HuH-7 (cell line): ENCODE measurements at places on chromosomes 1 and 21.

- no peak for DNase-seq
These were observed 1.5 kb downstream of the TRIM62 start for GRCh38 chr1:33180226-33180910.

DNA sequence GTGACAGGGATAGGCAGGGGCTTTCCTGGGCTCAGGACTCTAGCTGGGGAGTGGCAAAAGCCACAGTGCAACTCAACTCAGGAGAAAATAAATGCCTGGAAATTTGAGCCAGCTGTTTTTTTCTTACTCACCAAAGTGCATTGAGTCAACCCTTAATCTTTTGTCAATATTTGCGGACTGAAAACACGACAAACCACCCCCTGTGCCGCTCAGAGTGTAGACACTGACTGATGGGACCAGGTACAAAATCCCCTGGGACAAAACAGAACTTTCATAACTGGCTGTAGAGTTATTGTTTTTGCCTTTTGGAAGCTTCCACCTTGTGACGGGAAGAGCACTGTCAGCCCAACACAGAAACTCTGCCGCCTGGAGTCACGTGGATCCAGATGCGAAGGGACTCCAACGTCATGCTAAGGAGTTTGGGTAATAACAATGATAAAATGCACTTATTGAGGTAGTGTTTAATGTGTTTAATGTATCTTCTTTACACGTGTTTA is 164.6 kb downstream of the PLPP3 start:
- peak; percentile 28 for DNase-seq

DNA sequence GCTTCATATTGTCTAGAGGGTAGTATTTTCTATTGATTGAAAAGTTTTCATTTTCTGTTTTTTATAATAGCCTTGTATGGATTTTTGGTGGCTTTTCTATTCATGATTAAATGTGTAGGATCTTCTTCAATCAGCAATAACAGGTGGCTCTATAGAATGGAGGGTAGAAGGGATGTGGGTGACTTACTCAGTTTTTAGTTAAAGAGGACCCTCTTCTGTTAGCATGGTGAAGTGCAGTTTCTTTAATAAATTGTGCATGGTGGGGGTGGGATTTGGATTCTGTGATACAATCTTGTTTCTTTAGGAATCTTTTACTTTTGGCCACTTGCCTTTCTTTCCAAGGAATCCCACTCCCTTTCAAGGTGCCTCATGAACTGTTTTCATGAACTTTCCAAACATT is 64.7 kb downstream of the SLC35A3 start:
- DNase-seq, result peak; percentile 62

DNA sequence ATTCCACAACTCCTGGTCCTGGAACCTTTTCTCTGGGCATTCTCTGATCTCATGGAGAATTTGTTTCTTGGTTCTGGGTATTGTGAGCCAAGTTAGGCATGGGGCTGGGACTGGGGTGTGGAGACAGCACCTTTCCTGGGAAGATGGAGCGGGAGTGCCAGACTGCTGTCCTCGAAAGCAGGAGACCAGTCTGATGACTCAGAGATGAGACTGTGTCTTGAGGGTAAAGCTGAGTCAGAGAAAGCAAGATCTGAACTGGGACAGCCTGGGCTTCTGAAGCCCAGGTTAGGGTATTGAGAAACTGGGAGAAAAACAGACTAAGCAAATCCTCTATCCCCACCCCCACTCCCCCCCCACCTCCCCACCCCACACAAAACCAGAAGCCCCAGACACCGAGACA is 2.2 kb upstream of the KANK4 start:
- DNase-seq, result no peak

- DNase-seq, result no peak
These were observed 17.7 kb upstream of the AGPAT3 start for GRCh38 chr21:43847301-43847700.

- no peak for DNase-seq
These were observed 88.7 kb upstream of the IFFO2 start for GRCh38 chr1:19044975-19045831.

- DNase-seq, result no peak
These were observed 74.6 kb downstream of the OBSCN start for GRCh38 chr1:228282329-228283042.

DNA sequence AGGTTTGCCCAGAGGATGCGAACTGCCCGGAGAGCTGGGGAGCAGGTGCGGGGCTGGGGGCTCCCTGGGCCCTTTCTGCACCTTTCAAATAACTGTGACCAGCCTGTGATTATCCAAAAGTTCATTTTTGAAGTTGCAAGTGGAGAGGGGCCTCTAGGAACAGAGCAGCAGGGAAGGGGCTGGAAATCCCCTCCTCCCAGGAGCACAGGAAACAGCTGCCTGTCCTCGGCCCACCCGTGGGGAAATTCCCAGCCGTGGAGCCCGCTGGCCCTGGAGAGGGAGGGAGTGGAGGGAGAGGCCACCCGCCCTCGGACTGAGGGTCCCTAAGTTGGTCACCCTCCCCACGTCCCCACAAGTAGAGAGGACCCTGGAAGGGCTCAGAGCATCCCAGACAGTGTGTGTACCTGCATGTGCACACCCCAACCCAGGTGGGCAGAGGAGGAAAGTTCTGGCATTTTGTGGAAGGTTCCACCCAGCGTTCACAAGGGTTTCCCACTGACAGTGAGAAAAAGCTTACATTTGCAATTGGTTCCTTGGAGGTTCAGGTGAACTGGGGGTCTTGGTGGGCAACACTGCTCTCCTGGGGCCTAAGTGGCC is 1.2 kb upstream of the TNFRSF4 start:
- no peak for DNase-seq

GRCh38 chr1:217275655-217276398 is 355.1 kb downstream of the GPATCH2 start:
- no peak for DNase-seq

GRCh38 chr21:26061437-26061836 is 109.1 kb downstream of the APP start:
- DNase-seq, result no peak

DNA sequence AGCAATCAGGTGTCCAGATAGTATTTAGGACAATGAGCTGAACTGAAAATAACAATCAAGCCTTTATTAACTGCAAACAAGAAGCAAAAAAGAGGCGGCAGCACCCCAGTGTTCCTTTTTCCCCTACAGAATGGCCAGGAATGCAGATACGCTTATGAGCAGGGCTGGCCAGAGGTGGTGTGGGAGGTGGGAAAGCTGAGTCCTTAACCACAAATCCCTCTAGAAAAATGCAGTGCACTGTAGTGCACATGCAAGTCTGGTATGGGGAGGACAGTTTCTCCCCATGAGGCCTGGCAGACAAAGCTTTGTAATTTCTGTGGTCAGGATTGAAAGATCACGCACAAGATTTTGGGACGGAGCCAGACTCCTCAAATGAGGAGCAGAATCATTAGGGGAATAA is 10.7 kb upstream of the IFNAR1 start:
- DNase-seq, result no peak

DNA sequence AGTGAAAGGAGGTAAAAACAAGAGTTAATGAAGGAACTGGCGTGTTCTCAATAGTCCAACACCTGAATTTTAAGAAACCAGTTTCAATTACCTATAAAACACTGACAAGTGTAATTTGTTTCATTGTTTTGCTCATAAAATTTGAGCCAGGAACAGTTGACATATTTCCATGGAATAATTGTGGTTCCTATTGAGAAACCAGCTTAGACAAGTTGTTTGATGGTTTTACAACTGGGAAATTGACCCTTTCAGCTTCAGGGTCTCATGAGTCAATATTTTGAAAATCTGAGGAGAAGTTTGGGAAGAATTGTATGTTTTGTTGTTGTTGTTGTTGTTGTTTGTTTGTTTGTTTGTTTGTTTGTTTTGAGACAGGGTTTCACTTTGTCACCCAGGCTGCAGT is 69.1 kb upstream of the GADD45A start:
- no peak for DNase-seq

DNA sequence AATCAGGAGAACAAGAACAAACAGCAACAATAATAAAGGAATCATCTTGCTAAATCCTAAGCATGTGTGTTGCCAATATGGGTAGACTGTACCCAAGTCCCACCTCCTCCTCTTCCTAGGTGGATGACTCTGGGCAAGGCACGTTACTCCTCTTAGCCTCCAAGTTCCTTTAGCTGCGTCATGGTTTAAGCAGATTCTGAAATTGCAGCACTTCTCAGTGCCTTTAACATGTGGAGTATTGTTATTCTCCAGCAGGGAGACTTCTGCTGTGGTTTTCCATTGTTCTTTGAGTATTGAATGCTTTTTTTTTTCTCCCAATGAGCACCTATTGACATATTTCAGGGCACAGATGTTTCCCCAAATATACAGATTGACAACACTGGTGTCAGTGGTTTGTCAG is 15.5 kb downstream of the ARHGEF10L start:
- DNase-seq, result no peak

DNA sequence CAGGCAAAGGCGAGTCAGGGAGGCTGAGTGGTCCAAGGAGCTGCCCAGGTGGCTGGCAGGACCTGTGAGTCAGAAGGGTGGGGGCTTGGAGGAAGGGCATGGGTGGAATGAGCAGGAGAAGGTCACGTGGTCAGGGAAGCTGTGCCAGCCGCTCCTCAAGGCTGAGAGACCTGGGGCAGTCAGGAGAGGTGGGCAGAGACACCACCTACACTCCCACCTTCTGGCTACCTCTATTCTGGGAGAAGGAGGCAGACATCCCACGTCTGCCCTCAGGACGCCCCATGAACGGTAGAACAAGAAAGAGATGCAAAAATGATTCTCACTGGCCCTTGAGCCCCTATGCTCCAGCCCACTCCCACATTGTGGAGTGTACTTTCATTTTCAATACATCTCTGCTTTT is 151.8 kb upstream of the RAB4A start:
- DNase-seq, result no peak

GRCh38 chr1:24572301-24572700 is 16.4 kb downstream of the NCMAP start:
- no peak for DNase-seq

DNA sequence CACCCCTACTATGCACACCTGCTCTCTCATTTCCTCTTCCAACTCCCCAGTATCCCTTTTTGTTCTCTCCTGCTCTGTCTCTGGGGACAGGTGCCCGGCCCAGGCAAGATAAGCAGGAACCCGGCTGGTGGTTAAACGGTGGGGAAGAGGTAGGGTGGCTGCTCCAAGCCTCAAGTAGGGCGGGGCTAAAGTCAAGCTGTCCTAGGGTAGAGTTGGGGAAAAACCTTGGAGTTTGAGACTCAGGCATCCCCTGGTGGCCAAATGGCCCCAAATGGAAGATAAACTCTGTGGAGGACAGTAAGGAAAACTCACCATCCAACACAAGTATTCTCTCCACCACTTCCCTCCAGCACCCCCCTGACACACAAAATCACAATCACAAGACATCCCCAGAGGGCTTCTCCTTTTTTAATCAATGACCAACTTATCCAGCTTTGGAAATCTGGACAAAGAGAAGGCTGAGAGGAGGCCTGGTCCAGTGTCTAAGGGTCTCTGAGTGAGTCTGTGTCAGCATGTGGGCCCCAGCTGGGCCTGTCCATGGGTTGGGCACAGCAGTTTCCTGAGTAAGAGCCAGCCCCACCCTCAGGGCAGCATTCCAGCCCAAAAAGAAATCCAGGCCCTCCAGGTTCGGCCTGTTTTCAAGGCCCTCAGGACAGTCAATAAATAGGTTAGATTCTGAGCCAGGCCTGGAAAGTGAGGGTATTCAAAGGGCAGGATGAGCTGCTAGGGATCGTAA is 9.8 kb downstream of the POMGNT1 start:
- DNase-seq, result no peak

DNA sequence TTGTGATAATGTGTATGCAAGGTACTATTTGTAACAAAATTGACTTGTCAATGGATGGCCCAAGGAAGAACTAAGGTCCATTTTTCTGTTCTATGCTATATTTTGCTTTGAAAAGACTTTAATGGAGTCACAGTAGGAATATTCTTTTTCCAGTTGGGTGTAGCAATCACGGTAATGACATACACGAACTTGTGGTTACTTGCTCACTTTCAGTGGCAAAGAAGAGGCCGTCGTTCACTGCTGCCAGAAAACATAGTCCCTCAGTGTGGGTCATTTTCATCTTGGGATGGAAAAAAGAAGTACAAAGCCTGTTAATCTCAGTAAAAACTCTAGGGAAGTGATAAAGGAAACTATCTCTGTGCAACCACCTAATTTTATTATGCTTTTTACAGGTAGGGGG is 47.8 kb upstream of the LAMC2 start:
- DNase-seq, result no peak

- DNase-seq, result peak; percentile 93
These were observed at the start of gene C1orf53 for GRCh38 chr1:197902454-197903195. TSS of gene C1orf53 (plus strand) at chr1:197902630. CDS start at chr1:197902650, 20 bp downstream.

DNA sequence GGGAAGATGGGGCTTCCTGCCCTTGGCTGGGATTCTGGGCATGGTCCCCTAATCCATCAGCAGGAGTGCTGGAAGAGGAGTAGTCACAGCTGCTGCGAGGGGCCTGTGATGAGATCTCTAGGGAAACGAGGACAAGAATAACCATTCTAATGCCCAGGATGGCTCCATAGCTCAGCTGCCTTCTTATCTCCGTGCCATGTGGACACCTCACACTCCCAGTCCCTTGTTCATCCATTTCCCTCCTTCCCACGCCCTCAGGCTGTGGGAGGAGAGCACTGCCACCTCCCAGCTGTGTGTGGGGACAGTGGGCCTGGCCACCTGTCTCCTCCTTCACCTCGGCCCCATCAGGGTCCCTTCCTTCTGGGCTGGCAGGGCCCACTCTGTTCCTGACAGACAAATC is 16.1 kb upstream of the ETV3 start:
- DNase-seq, result no peak

DNA sequence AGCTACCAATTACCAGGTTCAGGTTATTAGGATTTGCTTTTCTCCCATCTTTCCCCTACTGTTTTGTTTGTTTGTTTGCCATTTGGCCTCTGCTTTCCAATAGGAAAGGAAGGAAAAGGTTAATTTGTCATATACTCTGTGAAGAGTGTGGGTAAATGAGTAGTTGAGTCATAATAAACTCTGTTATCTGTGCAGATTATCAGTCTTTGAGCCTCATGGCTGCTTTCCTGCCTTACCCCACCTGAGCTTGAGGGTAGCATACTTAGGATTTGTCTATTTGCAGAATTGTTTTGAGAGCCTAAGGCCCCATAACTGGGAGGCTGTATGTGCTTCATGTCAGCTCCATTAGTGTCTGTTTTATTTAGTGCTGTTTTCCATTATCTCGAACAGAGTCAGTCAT is 32.9 kb upstream of the SNX27 start:
- DNase-seq, result no peak

GRCh38 chr1:15808955-15809354 is 1.5 kb upstream of the UQCRHL start:
- DNase-seq, result no peak

- DNase-seq, result no peak
These were observed 8.4 kb downstream of the TNFRSF1B start for GRCh38 chr1:12174924-12175810.

GRCh38 chr1:101008229-101008834 is 17.3 kb downstream of the DPH5 start:
- DNase-seq, result no peak

DNA sequence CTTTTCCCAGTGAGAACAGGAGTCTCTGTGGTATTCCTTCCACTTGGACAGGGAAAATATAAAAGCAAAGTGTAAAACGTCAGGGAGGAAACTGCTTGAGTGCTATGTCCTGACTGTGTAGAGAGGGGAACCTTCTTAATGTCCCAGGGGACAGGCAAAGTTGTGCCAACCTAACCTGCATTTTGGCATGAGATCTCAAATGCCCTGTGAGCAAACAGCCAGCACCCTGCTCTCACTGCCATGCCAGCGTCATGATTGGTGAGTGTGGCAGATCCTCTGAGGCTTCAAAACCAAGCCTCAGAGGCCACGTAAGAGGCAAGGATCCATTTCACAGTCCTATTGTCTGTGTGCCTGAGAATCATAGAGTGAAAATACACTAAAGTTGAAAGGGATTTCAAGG is 49.7 kb upstream of the RAP1A start:
- DNase-seq, result no peak
